ENCODE measurements at places on chromosomes 7 and 10.
A peak's percentile ranks its signal among the peaks of the same experiment; 100 is the strongest.

- DNase-seq: no peak
Measured at GRCh38 chr7:2520761-2521290, 1.3 kb downstream of the LFNG start.

- DNase-seq: no peak
Measured at GRCh38 chr10:47253030-47253637, 46.9 kb upstream of the GDF10 start.

DNA sequence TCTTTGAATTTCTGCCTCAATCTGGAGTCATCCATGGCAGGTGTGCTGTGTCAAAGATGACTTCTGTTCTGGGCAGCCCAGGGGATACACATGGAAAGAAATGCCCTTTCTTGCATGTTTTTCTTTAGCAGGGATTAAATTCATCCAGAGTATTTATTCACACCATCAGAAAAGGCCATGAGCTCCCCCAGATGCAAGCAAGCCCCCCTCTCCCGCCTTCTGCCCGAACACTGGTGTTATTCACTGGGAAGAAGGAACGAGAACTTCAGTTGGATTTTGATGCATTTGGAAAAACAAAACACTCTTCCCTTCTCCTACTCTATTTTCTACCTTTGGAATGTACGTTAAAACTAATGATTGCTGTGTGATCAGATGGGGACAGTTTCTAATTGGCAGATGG is 1.4 kb downstream of the PLPP4 start:
- no peak for DNase-seq

GRCh38 chr7:19377611-19378344 is 232.6 kb upstream of the FERD3L start:
- no peak for DNase-seq

GRCh38 chr7:76303202-76304147 is 1.0 kb downstream of the HSPB1 start:
- DNase-seq: peak; percentile 82

All from effector CD4-positive, alpha-beta T cell (primary cell).